ENCODE measurements at places on chromosomes 7 and 10. TPM values are rescaled to one million over a fixed set of nuclear protein-coding genes. Genes with fewer than 3 reads are reported as not detected.

Gene GRID1
- 9.2 TPM for total RNA-seq

Gene C7orf33
- total RNA-seq, result not detected

Gene PRXL2A
- 89.2 TPM for total RNA-seq

Gene TAS2R3
- total RNA-seq, result 3.2 TPM

Gene FAS
- total RNA-seq, result 9.2 TPM

Gene GNAT3
- total RNA-seq, result 0.70 TPM

Gene VWA2
- total RNA-seq, result 2.9 TPM

DNA sequence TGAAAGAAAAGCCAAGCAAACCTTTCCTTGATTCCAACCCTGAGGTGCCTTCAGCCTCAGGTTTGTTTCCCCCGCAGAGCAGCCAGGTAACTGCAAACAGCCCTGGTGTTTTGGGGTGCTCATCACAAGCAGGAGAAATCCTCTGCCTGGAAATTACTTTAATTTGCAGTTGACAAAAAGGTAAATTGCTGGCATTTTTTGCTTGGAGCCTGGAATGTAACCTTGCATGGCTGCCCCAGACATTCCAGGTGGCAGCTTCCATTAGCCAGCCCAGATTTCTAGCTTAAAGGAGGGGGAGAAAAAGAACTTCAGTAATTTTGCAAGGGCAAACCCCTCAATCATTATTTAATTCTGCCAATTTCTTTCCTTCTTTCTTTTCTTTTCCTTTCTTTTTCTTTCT, 194.4 kb downstream of the MYOF start:
- DNase-seq, result no peak

- no peak for DNase-seq
These were observed 324.4 kb upstream of the AOAH start for GRCh38 chr7:37048674-37049073.

DNA sequence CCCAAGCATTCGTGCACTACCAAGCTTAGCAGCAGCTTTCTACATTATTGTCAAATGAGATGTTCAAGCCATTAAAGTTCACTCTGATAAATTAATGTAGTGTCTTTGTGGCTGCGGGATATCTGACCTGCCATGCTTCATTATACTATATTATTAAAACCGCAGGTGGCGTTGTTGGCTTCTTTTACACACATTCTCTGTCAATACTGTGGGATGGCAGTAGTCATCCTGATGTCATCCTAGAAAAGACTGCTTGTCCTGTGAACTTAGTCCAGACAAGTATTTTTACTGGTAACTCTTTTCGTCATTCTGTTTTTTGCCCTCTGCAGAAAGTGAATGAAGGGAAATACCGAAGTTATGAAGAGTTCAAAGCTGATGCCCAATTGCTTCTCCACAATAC, 103.9 kb downstream of the ZMYND11 start:
- no peak for DNase-seq

DNA sequence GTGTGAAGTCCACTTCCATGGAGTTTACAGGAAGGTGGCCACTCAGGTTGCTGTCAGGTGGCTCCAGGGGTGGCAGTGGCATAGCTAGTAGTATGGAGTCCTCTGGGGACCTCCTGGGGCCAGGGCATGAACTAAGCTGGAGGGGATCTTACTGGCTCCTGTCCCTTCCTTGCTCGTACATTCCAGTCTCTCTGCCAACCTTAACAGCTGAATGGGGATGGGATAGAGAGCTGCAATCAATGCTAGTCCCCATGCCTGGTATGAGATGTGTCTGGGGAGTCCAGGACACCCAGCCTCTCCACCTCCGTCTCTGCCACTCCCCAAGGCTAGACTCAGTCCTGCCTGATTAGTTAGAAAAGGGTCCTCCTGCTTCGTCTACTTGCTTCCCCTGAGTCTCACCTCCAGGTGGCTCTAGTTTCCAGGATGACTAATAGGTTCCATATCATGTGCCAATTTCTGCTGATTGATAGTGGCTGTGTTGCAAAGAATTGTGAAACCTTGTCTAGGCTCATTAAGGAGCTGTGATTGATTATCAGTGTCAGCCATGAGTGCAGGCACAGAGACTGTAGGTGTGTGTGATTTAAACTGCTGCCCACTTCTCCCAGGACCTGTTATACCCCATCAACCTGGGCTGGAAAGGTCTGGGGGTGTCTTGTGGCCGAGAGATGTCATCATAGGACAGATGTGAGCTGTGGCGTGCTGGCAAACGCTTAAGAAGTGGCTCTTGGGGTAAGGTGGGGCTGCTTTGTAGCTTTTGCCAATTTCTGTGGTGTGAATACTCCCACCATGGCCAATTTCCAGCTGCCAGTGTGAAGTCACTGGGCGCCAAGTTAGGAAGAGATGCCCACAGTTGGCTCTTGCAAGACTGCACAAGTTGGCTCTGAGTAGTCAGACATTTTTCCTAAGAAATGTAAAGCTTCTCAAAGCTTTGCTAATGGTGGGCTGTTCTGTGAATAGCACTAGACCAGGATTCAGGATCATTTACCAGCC, 59.8 kb downstream of the COL13A1 start:
- no peak for DNase-seq

GRCh38 chr7:37371755-37372154, 76.9 kb downstream of the ELMO1 start:
- no peak for DNase-seq

DNA sequence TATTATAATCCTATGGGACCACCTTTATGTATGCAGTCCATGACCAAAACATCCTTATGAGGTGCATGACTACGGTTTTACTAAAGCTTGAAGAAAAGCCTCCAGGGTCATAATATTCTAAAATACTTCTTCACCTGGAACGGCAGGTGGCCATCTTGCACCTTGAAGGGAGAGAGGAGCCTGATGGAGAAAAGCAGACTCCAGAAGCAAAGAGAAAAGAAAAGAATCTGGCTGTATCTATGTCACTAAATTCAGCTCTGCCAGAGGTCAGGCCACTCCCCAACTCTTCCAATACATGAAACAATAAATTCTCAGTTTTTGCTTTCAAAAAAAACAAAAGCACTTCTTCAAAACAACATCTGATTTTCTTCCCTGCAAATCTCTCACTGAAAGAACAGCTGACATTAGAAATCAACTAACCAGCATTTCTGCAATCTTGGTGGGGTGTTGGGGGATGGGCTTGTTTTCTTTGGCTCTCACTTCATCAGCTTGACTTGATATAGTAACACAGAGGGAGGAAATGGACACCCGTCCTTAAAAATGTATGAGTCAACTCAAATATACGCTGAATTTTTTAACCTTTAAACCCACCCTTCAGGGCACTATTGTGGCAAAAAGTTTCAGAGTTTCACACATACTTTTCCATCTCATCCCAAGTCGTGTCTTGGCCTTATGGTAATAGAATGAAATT, 21.7 kb downstream of the HIBADH start:
- DNase-seq, result no peak

DNA sequence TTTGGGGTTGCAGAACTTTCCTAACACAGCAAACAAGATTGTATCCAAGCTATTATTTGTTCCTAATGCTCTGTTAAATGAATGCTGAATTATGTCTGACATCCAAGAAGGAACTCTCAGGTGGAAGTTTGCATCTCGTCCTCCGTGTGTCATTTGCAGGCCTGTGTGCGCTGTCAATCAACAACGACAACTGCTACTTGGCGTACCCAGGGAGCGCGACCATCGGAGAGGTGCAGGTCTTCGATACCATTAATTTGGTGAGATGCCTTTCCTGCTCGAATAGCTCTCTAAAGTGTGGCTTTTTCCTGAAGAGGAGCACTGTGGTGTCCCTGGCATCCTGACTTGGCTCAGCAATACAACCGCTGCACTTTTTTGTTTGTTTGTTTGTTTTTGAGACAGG, 26.9 kb downstream of the WIPI2 start:
- DNase-seq, result no peak

GRCh38 chr10:50420196-50420595, 168.9 kb upstream of the ASAH2 start:
- no peak for DNase-seq

DNA sequence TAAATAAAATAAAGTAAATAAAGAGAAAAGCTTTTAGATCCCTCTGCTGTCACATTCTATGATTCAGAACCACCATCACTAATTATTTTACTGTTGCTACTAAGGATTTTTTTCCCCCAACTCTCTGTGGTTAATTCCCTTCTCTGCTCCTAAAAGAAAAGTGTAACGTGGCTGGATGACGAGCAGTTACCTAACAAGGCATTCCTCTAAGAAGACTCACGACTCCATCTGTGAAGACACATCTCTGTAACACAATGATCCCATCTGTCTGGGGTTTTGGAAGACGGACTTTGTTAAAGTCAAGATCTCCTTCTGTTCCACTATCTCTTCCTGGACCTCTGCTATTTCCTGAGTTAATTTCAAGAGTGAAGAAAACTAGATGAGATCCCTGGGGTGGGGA, 179.9 kb downstream of the SFMBT2 start:
- DNase-seq, result no peak

- no peak for DNase-seq
These were observed 47.3 kb upstream of the PIP4K2A start for GRCh38 chr10:22761569-22762220.

GRCh38 chr10:133279326-133280226, 2.9 kb upstream of the ADAM8 start:
- DNase-seq, result no peak

DNA sequence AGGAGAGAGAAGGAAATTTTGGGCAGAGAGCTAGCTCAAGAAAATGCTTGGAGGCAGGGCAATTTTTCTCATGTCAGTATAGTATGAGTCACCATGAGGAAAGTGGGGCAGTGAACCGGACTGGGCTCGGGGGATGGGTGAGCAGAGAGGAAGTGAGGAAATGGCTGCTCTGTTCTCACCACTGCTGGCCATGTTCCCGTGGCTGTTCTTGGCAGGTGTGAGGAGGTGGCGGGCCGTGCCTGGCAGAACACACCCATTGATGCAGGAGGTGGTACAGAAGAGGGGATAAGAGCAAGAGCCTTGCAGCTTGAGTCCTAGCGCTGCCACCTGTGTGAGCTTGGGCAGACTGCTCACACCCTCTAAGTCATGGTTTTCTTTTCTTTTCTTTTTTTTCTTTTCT, 304.4 kb upstream of the LYZL1 start:
- no peak for DNase-seq

DNA sequence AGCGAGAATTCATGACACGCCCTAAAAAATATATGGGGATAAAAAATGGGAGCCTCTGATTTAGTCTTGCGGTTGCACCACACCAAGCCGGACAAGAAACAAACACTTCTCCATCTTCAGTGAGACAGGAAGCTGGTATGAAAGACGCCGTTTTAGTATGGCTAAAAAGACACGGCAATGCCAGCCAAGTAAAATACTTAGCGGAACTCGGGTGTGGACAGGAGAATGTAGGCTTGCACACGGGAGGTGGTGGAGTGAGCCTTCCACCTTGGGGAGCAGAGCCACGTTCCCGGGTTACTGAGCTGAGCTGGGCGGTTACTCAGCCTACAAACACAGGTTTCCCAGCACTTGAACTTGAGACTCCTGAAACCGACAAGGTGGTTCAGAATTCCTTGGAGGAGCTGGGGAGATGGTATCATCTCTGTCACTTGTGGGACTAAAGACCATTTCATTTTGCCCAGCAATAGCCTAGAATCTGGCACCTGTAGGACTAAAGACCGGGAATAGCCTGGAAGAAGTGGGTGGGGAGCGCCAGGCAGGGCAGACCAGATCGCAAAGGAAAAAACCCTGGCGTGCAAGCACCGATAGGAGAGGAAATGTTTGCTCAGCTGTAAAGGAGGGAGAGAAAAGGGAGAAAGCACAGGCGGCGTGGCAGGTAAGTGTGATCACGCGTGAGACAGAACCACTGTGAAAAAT, 34.8 kb upstream of the SEPHS1 start:
- no peak for DNase-seq

- DNase-seq, result no peak
These were observed 365.5 kb upstream of the BMPER start for GRCh38 chr7:33539659-33540400.

- no peak for DNase-seq
These were observed 171.9 kb downstream of the GRID1 start for GRCh38 chr10:86194684-86195083.

- no peak for DNase-seq
These were observed 311.7 kb downstream of the GATA3 start for GRCh38 chr10:8365935-8366911.

DNA sequence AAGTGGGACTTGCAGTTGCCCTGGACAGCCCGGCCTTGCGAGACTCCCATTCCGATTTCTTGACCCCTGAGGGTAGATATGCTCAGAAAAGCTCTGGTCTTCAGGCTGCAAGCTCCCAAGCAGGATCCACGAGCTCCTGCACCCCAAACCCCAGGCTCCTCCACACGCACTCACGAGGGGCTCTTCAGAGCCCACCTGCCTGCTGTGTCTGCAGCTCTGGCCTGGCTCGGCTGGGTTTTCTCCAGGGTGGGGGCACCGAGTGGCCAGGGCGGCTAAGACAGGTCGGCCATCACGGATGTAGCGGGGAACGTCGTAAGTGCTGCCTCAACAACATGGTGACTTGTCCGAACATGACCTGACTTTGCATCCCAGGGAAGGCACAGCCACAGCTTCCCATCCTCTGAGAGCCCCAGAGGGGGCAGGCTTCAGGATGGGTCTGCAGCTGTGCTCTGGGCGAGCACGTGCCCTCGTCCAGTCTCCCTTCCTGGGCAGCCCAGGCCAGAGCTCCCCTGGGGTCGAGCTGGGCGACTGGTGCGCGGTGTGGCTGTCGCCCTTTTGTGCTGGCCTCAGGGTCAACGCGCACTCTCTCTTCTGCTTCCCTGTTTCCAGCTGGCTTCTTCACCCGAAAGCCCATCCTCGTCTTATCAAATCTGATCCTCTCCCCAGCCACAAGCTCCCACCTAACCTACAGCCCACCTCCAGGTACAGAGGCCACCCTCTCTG, 415.3 kb downstream of the DNAJB6 start:
- DNase-seq, result no peak

DNA sequence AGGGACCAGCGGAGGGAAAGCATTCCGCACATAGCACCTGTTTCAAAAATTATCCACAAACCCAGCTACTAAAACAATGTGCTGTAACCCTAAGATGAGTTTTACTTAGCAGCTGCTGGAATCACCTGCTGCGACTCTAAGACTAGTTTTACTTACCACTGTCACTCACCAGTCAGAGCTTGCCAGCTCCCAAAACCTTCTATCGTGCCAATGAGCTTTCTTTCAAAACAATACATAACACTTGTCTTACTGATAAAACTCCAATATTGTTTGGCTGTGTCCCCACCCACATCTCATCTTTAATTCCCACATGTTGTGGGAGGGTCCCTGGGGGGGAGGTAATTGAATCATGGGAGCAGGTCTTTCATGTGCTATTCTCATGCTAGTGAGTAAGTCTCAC, 18.4 kb downstream of the ST8SIA6 start:
- no peak for DNase-seq

DNA sequence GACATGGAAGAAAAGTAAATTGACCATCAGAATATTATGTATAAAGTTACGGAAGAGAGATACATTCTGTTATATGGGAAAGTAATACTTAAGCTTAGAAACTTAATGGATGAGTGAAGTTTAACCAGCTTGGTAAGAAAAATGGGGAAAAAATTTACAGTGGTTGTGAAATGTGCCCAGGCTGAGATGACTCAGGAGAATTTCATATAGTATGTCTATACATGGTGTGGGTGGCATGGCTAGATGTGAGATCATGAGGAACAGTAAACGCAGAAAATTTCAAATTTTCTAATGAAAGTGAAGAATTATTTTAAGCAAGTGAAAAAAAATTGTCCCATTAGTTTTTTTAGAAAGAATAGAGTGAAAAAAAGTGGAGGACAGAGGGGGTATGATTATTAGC, 552.5 kb upstream of the SORCS1 start:
- DNase-seq, result no peak

Measured in type B pancreatic cell (in vitro differentiated cells).